ENCODE measurements at places on chromosomes 2 and 18.
A peak's percentile ranks its signal among the peaks of the same experiment; 100 is the strongest.

DNA sequence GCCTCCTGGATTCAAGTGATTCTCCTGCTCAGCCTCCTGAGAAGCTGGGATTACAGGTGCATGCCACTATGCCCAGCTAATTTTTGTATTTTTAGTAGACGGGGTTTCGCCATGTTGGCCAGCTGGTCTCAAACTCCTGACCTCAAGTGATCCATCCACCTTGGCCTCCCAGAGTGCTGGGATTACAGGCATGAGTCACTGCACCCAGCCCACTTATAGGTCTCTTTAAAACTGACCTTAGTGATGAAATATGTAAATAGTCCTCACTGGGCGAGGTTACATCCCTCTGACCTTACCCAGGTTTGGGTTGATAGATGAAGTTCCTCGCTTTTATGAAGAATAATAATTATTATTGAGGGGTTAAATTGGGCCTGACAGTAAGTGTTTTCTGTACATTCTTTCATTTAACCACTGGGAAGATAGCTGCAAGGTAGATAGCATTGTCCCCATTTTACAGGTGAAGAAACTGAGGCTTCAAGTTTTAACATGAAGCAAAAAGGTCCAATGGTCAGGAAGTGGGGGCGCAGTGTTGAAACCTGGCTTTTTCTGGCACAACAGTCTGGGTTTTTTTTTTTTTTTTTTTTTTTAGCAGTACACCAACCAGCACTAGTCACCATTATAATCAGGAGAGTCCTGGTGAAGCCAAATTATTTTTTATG lies 174.8 kb upstream of the EPAS1 start:
- DNase-seq = no peak

- DNase-seq = peak; percentile 34
These were observed 57.0 kb downstream of the ZNF407 start for GRCh38 chr18:74654638-74655037.

DNA sequence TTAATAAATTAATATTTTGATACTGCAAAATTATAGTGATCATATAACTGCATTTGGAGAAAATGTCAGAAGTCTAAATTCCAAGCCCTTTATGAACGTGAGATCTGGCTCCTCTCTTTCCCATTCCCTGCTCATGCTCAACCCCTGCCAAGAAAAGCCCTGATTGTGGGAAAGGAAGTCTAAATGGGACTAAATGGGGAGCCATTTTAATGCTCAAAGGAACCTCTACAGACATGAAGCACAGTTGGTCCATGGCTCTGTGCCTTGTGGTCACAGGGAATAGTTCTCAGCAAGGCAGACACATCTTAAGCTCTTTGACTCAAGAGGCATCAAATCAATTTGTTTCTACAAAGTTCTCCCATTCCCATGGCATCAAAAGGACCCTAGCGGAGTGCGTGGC lies 29.3 kb upstream of the INSIG2 start:
- no peak for DNase-seq

DNA sequence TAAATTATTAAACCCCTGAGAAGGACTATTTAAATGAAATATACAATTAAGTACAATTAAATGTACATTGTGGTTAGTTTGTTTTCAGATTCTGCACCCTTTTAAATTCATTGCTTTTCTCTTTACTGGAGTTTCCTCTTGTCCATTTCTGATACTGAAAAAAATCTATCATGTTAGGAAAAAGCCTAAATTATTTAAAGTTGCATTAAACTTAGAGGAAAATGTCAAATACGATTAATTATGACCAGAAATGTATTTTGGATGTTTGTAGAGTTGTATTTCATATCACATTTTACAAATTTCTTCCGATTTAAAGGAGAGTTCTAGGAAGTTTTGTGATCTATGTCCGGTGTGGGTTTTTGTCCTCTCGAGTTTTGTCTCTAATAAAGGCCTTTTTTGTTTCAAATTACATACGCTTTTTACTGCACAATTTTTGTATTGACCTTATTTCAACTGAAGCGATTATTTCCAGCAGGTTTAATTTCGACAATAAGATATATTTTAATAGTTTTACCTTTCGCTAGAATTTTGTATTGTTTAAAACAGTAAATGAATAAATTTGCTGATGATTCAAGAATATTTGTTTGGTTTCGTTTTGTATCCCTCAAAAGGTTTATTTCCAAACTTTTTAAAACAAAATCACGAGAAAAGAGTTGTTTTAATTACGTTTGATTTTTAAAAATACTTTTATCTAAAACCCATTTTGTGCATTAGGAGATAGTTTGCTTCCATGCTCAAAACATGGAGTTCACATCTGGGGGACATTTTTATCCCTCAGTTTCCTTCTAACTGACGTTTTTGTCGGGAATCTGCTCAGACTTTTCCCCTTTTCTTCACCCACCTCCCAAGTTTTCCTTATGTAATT lies 3.3 kb upstream of the SATB2 start:
- no peak for DNase-seq

All from NCI-H1930 (cell line).